Activated CD8-positive, alpha-beta memory T cell treated with anti-CD3 and anti-CD28 coated beads for 1 hour (primary cell): ENCODE measurements at places on chromosomes 3 and 15.
A peak's percentile ranks its signal among the peaks of the same experiment; 100 is the strongest.

DNA sequence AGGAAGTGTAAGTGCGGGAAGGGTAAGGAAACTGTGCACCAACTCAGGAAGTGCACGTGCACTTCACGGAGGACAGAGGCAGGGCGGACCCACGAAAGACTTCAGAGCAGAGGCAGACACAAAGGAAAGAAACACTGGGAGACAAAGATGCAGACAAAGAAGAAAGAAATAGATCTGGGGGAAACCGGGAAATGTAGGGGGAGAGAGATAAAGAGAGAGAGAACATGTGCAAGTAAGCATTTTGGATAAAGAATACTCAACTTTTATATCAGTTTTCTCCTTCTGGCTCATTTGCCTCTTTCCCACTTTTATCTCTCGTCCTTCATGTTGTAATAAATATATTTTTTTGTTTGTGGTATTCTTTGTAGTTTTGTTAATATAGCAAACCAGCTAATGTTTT is 204.2 kb downstream of the WDR72 start:
- no peak for DNase-seq

- no peak for DNase-seq
Measured at GRCh38 chr3:104392327-104392726, 974.4 kb upstream of the ALCAM start.

DNA sequence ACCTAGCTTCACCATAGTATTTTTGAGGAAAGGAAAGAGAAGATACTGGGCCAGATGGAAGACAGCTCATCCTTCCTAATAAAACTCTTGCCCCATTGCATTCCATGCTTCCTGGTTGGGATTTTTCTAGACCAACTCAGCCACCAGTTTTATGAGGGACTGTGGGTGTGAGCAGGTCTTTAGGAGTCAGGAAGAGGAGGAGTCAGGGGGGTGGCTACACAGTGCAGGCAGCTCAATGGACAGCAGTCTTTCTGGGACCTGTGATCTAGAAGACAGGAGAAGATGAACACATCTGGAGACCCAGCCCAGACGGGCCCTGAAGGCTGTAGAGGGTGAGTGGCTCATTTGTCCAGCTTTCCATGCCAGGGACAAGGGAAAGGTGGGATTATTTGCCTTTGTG is at the start of gene NOX5:
Gene NOX5 (plus strand): TSS at position 242 of the 400 bp plus-strand sequence. CDS start 41 bp downstream, at position 283.
- no peak for DNase-seq

DNA sequence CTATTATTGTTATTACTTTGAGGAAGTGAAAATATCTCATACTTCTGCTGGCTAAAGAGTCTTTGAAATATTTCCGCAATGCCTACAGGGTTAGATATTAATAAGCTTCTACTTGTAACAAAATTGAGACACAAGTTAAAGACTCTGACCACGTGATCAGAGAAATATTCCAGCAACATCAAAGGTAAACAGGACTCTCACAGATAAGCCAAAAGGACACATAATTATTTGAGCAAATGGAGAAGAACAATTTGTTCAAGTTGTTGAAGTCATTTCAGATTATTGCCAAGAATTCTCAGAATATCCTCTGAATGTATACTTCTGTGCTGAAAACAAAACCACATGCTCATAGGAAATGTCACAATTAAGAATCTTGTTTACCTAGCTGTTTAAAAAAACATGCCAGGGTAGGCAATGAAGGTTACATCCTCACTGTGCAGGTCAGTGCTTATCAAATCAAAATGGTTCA is 225.8 kb upstream of the ALCAM start:
- no peak for DNase-seq

- peak; percentile 8 for DNase-seq
Measured at GRCh38 chr3:53030619-53031449, 15.0 kb downstream of the SFMBT1 start.

DNA sequence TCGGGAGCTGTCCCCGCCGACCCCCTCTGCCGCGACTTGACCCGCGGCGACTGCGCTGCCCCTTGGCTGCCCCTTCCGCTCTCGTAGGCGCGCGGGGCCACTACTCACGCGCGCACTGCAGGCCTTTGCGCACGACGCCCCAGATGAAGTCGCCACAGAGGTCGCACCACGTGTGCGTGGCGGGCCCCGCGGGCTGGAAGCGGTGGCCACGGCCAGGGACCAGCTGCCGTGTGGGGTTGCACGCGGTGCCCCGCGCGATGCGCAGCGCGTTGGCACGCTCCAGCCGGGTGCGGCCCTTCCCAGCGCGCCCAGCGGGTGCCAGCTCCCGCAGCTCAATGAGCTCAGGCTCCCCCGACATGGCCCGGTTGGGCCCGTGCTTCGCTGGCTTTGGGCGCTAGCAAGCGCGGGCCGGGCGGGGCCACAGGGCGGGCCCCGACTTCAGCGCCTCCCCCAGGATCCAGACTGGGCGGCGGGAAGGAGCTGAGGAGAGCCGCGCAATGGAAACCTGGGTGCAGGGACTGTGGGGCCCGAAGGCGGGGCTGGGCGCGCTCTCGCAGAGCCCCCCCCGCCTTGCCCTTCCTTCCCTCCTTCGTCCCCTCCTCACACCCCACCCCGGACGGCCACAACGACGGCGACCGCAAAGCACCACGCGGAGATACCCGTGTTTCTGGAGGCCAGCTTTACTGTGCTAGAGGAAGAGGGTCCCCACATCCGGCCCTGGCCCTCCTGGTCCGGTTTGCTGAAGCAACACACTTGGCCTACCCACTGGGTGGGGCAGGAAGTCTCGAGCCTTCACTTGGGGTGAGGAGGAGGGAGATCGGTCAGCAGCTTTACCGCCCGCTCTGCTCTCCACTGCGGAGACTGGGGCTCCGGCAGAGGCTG is at the start of gene RASSF1:
Gene RASSF1 (minus strand): TSS at position 389 of the 882 bp plus-strand sequence. CDS start 31 bp downstream, at position 358.
- peak; percentile 43 for DNase-seq
